ENCODE measurements at places on chromosomes 16 and 17.

- no peak for DNase-seq
Measured at GRCh38 chr16:4913130-4913773, 23.7 kb downstream of the PPL start.

GRCh38 chr16:84040823-84041820, 1.5 kb downstream of the SLC38A8 start:
- DNase-seq = no peak

GRCh38 chr16:80027007-80027965, 426.7 kb upstream of the MAF start:
- DNase-seq = peak; percentile 64

- DNase-seq = no peak
Measured at GRCh38 chr17:15456496-15456895, 10.9 kb downstream of the CDRT4 start.

- no peak for DNase-seq
Measured at GRCh38 chr17:64920026-64920418, 744 bp upstream of the LRRC37A3 start.

GRCh38 chr16:75107505-75107904, 9.1 kb downstream of the LDHD start:
- DNase-seq = no peak

DNA sequence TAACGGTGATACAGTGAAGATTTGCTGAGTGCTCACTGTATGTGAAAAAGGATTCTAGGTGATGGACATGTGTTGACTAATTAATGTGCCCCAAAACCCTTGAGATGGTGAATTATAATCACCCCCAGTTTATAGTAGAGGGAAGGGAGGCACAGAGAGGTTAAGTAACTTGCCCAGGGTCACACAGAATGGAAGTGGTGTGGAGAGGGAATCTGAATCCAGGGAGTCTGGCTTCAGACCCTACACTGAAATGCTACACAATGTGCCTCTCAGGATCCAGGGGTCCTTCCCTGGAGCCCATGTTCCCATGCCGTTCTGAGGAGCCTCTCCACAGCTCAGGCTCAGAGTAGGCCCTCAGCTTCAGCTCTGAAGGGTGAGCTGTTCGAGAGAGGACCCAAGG, 11.6 kb downstream of the TRPV2 start:
- DNase-seq = no peak

- peak; percentile 32 for DNase-seq
Measured at GRCh38 chr17:7260651-7261378, 1.5 kb downstream of the CLDN7 start.

- DNase-seq = peak; percentile 19
Measured at GRCh38 chr17:44084131-44084538, 13.6 kb downstream of the G6PC3 start.

DNA sequence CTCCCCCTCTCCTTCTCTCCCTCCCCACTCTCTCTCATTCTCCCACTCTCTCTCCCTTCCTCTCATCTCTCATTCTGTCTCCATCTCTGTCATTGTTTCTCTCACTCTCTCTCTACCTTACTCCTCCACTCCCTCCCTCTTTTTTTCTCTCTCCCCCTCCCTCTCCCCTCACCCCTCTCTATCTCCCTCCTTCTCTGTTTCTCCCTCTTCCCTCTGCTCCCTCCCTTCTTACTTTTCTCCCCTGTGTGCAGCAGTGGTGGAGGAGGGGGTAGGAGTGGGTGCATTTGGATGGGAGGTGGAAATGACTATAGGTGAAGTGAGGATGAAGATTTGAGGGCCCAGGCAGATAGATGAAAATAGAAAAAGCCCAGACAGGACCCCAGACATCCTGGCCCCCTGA, 70.9 kb downstream of the HLF start:
- no peak for DNase-seq

DNA sequence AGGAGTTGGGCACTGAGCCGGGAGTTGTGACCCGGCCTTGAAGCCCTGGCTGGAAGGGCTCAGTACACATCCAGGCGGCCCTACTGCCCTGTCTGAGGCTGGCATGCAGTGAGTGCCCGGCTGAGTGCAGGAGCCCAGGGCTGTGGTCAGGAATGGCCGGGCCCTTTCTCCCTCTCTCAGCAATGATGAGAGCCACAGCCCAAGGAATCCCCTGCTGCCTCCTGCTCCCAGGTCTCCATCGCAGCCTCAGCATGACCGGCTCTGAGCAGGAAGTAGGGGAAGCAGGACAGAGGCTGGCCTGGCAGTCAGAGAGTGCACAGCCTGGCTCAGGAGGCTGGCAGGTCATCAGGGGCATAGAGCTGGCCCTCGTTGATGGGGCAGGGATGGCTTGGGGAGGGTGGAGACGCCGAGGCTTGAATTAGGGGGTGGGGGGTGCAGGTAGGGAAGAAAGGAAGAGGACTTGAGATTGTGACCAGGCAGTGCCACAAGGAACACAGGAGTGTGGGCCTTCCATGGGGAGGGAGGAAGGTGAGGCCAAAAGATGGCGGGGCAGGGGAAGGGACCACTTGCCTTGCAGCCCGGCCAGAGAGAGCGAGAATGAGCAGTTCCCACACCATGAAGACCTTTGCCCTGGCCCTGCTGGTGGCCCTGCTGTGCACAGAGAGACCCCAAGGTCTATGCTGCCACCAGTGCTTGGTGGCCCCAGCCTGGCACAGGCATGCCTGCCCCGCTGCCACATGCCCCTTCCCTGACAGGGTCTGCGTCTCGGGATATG, 32.1 kb upstream of the KRT17 start:
- DNase-seq = no peak

DNA sequence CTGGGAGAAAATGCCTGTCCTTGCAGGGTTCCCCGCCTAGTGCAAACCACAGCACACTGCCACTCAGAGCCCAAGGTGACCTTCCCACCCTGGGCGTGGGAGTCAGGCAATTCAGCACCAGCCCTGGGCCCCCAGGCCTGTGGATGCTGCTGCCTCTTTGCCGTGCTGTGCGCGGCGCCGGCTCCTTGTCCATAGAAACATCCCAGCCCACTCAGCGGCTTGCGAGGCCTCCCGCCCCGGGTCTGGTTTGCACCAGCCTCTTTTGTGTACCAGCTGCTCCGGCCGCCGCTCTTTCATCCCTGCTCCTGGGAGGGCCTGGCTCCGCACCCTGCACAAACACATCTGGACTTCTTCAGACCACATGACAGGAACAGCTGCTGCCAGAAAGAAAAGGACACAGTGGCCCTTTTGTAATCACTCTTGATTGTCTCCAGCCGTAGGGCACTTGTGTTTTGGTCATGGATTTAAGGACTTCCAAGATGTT, 75.4 kb upstream of the SDK2 start:
- DNase-seq = no peak

- DNase-seq = no peak
Measured at GRCh38 chr17:76550712-76551615, 11.1 kb downstream of the PRCD start.

DNA sequence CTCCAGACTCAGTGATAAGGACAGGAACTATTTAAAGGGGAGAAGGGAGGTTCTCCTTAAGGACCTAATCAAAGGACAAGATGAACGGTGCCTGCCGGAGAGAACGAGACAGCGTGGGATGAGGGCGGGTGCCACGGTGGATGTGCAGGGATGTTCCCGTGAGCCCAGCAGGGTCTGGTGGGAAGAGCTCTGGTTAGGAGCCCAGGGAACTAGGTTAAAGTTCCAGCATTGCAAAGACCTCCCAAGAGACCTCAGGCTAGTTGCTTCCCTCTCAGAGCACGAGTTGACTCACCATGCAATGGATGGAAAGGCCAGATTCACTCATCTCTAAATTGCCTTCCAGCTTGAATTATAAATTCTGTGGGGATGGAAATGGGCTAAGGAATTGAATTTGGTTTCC, 14.7 kb downstream of the CCR7 start:
- DNase-seq = peak; percentile 1

DNA sequence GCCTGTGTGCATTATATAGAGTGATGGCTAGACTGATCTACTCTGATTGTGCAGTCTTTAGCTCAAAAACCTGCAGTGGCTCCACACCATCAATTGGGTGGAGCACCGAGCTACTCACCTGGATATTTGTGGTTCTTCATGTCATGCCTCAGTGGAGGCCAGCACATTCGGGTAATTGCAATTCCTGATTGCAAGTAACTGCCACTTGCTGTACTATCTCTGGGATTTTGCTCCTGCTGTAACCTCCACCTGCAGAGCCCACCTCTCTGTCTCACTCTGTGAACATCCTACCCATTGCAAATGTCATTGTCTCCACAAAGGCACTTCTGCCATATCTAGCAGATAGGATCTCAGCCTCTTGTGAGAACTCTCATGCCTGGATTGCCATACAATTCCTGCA, 1.7 kb upstream of the CCL1 start:
- DNase-seq = no peak

DNA sequence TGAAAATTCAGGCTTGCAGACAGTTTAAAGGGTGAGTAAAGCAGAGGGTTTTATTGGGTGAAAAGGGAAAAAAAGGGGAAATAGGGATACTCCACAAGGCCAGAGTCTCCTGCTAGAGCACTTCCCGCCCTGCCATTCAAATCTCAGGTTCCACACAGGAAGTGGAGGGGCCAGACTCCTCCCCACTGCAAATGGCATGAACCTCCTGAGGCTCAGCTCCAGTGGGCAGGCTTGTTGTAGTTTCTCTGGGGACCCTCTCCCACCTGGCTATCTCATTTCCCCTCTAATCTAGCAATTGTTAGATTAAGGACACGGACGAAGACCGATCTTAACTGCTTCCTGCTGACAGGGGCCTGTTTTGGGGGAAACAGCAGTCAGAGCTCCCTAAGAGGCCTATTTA, 43.4 kb downstream of the TAOK1 start:
- DNase-seq = no peak

DNA sequence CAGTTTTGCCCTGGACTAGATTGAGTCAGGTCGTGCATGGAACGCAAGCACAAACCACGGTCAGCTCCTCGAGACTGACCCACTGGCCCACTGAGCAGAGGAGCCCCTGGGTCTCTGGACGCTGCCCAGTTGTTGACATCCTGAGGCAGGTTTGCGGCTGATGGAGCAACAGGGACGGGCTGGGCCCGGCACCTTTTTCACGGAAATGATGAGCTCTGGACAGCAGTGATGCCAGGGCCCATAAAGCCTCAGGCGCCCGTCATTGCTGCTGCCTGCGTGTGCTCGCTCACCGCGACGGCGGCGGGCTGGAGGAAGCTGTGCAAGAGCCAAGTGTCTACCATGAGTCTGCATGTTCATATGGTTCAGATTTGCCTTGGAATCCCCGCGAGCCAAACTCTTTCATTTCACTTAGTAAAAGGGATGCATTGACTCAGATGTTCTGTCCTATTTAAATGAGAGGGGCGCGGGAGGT, 30.8 kb upstream of the CRISPLD2 start:
- no peak for DNase-seq

DNA sequence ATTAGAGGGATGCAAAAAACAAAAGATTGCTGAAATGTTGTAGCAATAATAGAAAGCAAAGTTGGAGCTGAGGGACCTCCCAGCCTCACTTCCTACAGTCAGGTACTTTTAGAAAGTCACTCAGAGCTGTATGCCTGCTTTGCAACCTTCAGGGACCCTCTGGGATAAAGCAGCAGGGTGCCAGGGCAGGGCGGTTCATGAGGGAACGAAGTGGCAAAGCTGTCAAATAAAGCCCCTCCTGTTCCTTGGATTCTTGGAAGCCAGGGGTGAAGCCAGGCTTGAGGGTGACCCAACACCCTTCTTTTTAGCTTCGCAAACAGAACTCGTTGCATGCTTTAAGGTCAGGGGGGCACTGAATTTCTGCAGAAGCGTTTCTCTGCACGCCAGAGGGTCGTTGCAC, 767 bp downstream of the ATP2C2 start:
- no peak for DNase-seq

Data from activated CD4-positive, alpha-beta T cell treated with anti-CD3 and anti-CD28 coated beads for 4 hours (primary cell).